ENCODE measurements at places on chromosomes 6 and 20.
A peak's percentile ranks its signal among the peaks of the same experiment; 100 is the strongest.

DNA sequence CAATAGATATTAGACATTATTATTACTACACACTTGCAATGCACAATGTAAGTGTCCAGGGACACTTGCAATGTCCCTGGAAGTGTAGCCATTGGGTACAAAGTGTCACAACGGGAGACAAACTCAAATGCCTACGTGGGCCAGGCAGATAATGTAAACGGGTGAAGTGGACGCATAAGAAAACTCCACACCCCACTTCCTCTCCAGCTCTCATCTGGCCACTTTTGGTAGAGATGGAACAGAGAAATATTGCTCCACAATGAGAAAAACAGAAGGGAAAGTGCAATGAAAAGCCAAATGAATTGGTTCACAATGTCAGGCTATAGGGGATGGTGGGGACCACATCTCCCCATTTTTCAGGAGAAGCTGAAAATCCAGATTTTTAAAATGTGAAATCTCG is 9.4 kb downstream of the SULF2 start:
- DNase-seq: no peak

- peak; percentile 79 for DNase-seq
Observed at GRCh38 chr6:84568971-84569370, 195.4 kb downstream of the TBX18 start.

- no peak for DNase-seq
Observed at GRCh38 chr6:162068340-162068739, 659.2 kb downstream of the PRKN start.

DNA sequence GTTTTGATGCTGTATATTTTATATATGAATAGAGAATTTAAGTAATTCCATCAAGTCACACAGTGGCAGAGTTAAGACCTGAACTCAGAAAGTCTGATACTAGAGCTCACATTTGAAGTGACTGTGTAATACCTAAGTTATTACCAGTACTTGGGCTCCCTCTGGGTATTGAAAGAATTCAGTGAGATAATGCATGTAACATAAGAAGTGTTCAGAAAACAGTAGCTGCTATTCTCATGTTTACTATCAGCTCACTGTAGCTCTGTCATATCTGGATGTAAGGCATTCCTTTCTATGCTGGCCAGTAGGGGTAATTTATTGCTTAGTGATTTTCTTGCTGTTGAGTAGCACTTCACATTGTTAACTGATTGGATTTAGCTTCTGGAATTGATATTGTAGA is 44.6 kb downstream of the NKX2-4 start:
- DNase-seq: peak; percentile 24

DNA sequence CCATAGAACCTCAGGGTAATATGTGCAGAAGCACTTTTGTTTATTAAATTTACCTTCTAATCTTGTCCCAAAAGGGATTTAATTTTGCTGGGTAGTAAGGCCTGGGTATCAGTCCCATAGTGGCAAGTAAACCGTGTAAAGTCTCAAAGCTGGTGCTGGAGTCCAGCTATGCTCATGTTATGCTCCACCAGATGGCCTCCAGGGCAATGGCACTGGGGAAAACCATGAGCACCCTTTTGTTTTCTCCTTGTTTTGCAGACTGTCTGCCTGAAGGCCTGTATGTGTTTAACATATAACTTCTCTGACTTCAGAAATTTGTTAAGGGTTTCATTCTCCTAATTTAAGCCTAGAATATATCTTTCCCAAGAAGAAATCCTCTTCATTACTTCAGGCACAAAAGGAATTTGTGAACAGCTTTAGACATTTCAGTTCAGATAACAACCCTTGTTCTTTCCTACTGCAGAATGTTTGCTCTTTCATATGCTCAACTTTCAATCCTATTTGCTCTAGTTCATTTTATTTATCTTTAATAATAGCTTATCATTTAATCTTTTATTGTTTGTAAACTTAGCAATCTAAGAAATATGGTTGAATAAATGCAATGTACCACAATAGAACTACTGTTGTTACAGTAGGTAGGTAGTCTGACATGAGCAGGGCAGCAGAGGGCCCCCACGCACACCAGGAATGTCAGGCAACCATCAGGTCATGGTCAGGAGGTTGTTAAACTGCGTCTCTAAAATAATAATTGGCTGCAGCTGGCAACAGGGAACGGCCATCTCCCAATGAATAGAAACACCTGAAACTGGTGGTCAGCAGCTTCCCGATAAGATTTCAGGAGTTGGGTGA is 162.8 kb downstream of the TENT5A start:
- no peak for DNase-seq
